ENCODE measurements at places on chromosomes 7 and 10. TPM values are rescaled to one million over a fixed set of nuclear protein-coding genes. Genes with fewer than 3 reads are reported as not detected.

DNA sequence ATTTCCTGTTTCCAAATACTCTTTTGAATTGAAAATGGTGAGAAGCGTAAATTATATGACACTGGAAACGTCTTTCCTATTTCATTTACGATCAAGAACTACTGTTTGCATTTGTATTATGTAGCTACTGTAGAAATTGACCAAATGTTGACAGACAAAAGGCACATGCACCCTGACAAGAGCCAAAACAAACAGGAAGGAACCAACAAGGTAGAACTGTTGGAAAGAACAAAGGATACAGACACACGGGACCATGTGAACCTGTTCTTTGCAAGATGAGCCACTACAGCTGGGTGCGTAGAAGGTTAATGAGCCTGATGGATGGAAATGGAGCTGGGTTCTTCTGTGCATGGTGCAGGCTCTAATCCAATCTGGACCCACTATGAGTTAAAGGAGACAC is 48.4 kb upstream of the FZD8 start:
- no peaks in the 10 kb centered on the region for H3K36me3 ChIP-seq
- no peaks in the 10 kb centered on the region for H3K27me3 ChIP-seq
- no peak for DNase-seq
- no peak overlapping the region for H3K27ac ChIP-seq
- H3K4me1 ChIP-seq = no peaks in the 10 kb centered on the region
- no peak overlapping the region for H3K4me3 ChIP-seq

DNA sequence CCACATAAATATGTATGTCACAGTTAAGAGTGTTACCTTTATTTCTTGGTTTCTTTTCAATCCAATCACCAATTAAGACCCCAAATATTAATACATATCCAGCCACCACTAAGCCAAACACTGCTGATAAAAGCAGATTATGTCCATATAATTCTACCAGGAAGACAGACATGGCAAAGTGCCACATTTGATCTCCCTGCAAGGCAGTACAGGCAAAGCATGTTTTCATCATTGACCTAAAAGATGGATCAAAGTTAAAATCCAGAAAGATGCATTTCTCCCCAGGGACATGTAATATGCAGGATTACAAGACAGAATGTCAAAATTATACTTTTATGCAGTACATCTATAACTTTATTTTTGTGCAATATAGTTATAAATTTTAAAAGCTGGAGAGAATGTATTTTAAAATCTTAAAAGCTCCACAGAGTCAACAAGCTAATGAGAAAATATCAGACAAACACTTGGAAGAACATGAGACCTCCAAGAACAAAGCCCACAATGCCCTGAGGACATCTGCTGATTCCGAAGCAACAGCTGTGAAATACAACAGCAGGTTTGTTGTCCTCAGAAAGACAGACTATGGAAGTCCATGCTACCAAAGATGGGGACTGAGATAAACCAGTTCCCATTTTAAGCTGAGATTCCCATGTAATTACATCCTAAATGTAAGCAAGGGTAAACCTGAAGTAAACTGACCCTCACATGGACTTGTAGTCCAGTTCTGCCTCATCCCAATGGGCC is 54.5 kb upstream of the TOMM7 start:
- H3K36me3 ChIP-seq = no peaks in the 10 kb centered on the region
- peaks cover 2% of the 10 kb centered on the region for H3K27me3 ChIP-seq
- H3K4me1 ChIP-seq = peaks cover 8% of the 10 kb centered on the region
- DNase-seq = no peak

GRCh38 chr7:22920672-22921071 is 93.3 kb downstream of the HYCC1 start:
- no peaks in the 10 kb centered on the region for H3K27me3 ChIP-seq
- no peak for DNase-seq
- H3K36me3 ChIP-seq = peaks cover 6% of the 10 kb centered on the region
- H3K4me1 ChIP-seq = no peaks in the 10 kb centered on the region

DNA sequence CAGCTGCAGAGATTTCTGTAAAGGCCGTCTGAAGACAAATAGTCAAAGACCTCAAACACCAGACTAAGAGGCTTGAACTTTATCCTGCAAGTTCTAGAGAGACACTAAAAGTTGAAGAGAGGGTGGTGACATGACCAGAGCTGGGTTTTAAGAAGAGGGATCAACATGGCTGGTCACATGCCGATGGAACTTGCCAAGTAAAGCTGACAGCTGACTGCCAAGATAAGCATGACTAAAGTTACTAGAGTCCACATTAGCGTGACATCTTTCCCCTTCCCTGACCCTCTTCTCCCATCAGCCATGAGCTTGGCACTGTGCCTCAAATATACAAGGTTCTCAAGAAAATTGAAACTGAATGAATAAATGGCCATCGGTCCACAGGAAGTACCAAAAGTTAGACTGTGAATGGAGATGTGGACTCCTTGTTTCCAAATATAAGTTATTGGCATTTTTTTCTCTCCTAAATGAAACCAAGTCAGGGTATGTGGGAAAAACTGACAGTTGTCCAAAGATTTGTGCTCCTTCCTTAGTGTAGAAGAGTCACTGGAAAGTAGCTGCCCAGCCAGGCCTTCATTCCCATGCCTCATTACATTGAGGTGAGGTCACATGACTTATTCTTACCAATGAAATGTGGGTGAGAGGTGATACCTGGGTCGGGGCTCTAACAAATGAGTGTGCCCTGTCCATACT is 24.5 kb downstream of the XPNPEP1 start:
- H3K36me3 ChIP-seq = peaks cover 60% of the 10 kb centered on the region
- peaks cover 22% of the 10 kb centered on the region for H3K4me1 ChIP-seq
- no peaks in the 10 kb centered on the region for H3K27me3 ChIP-seq
- H3K4me3 ChIP-seq = no peak overlapping the region

DNA sequence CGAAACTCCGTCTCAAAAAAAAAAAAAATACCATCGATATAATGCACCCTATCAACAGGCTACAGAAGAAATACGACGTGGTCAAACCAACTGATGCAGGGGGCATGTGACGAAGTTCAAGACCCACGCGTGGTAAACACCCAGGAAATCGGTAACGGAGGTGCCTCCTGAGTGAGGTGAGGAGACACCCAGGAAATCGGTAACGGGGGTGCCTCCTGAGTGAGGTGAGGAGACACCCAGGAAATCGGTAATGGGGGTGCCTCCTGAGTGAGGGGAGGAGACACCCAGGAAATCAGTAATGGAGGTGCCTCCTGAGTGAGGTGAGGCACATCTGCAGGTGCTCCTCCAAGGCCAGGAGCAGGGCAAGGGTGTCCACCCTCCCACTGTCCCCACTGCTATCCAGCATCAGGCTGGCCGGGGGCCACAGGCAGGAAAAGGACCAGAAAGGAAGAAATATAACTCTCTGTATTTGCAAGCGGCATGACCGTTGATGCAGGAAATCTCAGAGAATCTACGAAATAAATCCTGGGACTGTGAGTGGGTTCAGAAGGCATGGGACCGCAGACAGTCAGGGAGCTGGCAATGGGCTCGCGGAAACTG is 10.7 kb upstream of the GPR146 start:
- no peaks in the 10 kb centered on the region for H3K27me3 ChIP-seq
- H3K27ac ChIP-seq = no peak overlapping the region
- H3K4me3 ChIP-seq = no peak overlapping the region
- H3K4me1 ChIP-seq = peaks cover 26% of the 10 kb centered on the region

DNA sequence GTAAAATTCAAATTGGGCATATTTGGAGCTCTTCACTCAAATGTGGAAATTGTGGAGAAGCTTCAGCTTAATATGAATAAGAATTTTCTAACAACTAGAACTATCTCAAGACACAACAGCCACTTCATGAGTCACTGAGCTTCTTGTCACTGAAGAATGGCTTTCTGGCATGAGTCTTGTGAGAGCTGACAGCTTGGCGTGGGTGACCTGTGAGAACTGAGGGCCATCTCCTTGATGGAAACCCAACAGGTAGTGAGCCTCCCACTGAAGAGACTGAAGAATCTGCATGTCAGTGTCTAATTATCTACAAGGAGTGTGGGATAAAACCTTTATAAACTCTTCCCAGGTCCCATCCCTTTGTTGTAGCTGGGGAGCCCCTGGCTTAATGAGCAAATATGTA is 66.0 kb downstream of the CLEC2L start:
- peaks cover 9% of the 10 kb centered on the region for H3K36me3 ChIP-seq
- H3K4me3 ChIP-seq = no peak overlapping the region
- no peaks in the 10 kb centered on the region for H3K4me1 ChIP-seq
- H3K27me3 ChIP-seq = no peaks in the 10 kb centered on the region

- no peak for DNase-seq
- H3K27ac ChIP-seq = no peak overlapping the region
- no peak overlapping the region for H3K4me3 ChIP-seq
- no peaks in the 10 kb centered on the region for H3K4me1 ChIP-seq
- H3K36me3 ChIP-seq = no peaks in the 10 kb centered on the region
Observed at GRCh38 chr10:111348076-111348475, 271.2 kb downstream of the ADRA2A start.

DNA sequence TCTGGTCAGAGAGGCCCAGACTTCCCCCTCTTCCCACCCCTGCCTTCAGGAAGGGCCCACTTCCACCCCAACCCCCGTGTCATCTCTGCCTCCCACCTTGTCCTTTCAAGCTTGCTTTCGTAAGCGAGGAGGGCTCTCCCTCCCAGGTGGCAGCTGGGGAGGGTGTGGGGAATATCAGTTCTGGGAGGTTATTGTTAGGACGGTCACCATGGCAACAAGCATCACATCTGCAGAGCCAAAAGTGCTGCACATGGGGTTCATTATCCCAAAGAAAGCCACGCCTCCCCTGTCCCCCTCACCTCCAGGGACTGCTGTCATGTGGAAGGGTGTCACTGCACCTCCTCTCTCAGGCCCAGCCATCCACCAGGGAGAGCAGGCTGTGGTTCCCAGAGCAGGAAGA is 2.6 kb upstream of the CAMK2B start:
- peaks cover 48% of the 10 kb centered on the region for H3K27me3 ChIP-seq
- no peak overlapping the region for H3K27ac ChIP-seq
- DNase-seq = peak; percentile 36
- peaks cover 6% of the 10 kb centered on the region for H3K4me1 ChIP-seq

DNA sequence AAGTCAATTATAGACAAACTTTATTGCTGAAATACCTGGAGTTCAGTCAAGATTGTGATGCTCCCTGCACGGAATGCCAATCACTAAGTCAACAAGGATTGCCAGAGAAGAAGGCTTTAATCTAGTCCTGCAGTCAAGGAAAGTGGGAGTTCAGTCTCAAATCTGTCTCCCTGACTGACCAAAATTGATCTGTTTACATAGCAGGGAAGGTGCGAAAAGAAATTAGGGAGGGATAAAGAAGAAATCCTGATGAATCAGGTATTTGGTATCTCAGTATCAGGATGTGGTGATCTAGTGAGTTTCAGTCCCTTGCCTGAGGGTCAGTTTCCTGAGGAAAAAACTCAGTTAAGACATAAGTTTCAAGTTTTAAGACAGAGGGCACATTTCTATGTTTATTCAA is 2.1 kb upstream of the AKR1D1 start:
- DNase-seq = no peak
- no peaks in the 10 kb centered on the region for H3K27me3 ChIP-seq
- H3K27ac ChIP-seq = no peak overlapping the region
- H3K4me3 ChIP-seq = no peak overlapping the region
- H3K4me1 ChIP-seq = no peaks in the 10 kb centered on the region

DNA sequence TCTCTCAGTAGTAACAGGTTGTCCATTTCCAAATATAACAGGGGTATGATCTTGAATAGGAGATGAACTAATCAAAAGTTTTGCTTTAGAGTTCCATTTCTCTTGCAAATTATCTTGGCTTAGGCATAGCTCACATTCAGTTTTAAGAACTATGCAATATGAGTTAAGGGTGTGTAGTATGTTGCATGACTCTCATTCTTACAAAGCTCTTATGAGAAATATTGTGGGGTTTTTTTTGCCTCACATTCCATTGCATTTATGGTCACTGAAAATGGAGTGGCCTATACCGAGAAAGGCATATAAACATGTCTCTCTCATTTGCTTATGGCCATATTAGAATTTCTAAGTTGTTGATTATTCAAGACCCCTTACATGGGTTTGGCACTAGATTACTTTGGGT is 48.5 kb upstream of the LAMB1 start:
- no peaks in the 10 kb centered on the region for H3K36me3 ChIP-seq
- peaks cover 21% of the 10 kb centered on the region for H3K27me3 ChIP-seq
- H3K4me3 ChIP-seq = no peak overlapping the region
- DNase-seq = no peak

GRCh38 chr7:142628945-142629344 is 120.3 kb upstream of the PRSS1 start:
- no peak for DNase-seq
- H3K4me3 ChIP-seq = no peak overlapping the region
- no peaks in the 10 kb centered on the region for H3K27me3 ChIP-seq
- H3K36me3 ChIP-seq = no peaks in the 10 kb centered on the region
- peaks cover 8% of the 10 kb centered on the region for H3K4me1 ChIP-seq
- no peak overlapping the region for H3K27ac ChIP-seq

GRCh38 chr10:124708922-124709520 is 35.2 kb downstream of the FAM53B start:
- peak overlapping the region; percentile 71 for H3K27ac ChIP-seq
- peaks cover 16% of the 10 kb centered on the region for H3K36me3 ChIP-seq
- H3K4me1 ChIP-seq = peaks cover 87% of the 10 kb centered on the region
- H3K4me3 ChIP-seq = no peak overlapping the region
- DNase-seq = no peak

Gene LLCFC1
- total RNA-seq = not detected

Gene APBB1IP
- 73.8 TPM for total RNA-seq

Gene PALD1
- 0.41 TPM for total RNA-seq

Gene FKBP6
- not detected for total RNA-seq

Gene AKR1C4
- not detected for total RNA-seq

Gene SFRP4
- not detected for total RNA-seq

Gene ZDHHC16
- total RNA-seq = 42.4 TPM

All from activated CD8-positive, alpha-beta memory T cell treated with anti-CD3 and anti-CD28 coated beads, Interleukin-2, amount 10 ng/mL, durations not matched to agents 7 days and 5 days (primary cell).